ENCODE measurements at places on chromosomes 2 and 18.

DNA sequence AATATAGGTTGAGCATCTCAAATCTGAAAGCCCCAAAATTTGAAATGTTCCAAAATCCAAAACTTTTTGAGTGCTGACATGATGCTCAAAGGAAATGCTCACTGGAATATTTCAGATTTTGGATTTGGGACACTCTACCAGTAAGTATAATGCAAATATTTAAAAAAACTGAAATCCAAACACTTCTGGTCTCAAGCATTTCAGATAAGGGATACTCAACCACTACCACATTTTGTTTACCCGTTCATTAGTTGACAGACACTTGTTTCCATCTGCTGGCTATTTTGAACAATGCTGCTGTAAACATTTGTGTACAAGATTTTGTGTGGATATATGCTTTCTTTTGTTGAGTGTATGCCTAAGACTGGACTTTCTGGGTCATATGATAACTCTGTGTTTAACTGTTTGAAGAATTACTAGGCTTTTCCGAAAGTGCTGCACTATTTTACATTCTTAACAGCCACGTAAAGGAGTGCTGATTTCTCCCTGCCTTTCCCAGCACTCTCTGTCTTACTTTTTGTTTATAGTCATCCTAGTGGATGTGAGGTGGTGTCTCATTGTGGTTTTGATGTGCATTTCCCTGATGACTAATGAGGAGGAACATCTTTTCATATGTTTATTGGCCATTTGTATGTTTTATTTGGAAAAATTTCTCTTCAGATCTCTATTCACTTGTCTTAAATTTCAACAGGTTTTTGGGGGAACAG, 19.5 kb upstream of the DCDC2C start:
- no peak for DNase-seq

DNA sequence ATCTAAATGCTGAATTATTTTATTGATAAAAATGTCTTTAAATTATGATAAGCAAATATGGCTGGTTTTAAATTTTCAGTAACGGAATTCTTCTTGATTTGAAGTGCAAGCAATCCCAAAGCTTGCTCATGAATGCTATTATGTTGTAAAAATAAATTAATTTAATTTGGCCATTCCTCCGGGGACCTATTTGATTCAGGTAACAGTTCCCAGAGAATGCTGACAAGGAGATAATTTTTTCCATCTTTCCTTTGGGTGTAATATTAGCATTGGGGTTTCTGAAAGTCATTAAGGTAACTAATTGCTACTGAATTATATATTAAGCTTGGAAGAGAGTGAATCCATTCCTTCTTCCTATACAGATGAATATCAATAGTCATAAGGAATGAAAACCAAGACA, 12.5 kb upstream of the RMDN2 start:
- DNase-seq, result no peak

DNA sequence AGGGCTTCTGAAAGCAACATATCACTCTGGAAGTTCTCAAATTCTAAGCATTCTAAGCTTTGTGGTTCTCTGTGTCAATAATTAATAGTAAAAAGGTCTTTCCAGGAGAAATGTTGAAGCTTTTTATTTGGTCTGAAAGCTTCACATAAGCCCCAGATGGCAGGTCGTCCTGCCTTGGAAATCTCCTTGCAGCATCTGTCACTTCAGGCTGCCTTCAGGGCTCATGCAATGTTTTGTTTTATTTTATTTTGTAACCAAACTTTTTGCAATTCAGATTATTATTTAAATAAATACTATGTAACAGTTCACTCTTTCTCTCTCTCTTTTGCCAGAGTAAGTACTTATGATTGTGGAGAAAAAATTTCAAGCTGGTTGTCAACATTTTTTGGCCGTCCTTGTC, 46.7 kb upstream of the FHOD3 start:
- DNase-seq, result no peak

GRCh38 chr18:4251873-4252272, 203.2 kb downstream of the DLGAP1 start:
- no peak for DNase-seq

- no peak for DNase-seq
Observed at GRCh38 chr2:15670981-15671380, 79.3 kb downstream of the DDX1 start.

GRCh38 chr2:200863782-200864175, 679 bp downstream of the CLK1 start:
- no peak for DNase-seq

DNA sequence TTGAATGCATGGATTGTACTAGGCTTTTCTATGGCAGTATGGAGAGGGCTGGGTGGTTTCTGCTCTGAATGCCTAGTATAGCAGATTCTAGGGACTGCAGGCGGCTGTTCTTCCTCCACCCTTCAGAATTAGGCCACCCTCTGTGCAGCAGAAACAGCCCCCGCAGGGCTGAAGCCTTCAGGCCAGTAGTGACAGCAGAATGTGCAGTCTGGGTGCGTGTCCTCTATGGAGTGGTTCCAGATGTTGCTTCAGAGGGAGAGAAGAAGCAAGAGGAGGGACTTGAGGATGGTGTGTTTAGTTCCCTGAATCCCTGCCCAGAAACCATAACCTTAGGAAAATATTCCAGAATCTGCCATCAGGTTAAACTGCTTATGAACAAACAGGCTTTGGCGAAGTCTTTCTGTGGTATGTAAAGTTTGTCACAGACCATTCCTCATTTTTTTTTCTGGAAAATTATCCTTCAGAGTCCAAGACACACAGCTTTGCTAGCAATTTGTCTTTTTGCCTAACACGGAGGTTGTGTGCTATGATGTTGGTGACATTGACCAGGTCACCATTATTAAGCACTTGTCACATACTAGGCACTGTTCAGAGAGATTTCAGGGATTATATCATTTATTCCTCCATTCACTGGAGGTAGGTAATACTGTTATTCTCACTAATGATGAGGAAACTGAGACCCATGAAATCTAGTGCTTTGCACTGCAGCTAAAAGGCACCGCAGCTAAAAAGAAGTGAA, 21.1 kb downstream of the CASP10 start:
- DNase-seq, result no peak

GRCh38 chr18:45651275-45651674, 36.0 kb downstream of the SLC14A2 start:
- no peak for DNase-seq

DNA sequence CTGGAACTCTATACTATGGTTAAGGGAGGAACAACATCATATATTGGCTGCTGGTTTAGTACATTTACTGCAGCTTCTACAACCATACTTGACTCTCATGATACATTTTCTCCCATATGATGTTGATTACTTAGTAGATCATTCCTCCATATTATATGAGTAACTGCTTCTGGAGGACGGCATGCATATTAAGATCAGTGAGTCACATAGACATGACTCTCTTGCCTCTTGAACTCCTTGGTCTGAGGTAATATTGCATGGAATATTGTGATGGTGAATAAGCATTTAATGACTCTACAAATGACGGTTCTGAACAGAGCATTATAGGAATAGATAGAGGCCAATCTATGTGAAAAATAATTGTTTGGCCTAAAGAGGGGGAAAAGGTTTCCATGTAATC, 418.8 kb upstream of the SPHKAP start:
- no peak for DNase-seq

DNA sequence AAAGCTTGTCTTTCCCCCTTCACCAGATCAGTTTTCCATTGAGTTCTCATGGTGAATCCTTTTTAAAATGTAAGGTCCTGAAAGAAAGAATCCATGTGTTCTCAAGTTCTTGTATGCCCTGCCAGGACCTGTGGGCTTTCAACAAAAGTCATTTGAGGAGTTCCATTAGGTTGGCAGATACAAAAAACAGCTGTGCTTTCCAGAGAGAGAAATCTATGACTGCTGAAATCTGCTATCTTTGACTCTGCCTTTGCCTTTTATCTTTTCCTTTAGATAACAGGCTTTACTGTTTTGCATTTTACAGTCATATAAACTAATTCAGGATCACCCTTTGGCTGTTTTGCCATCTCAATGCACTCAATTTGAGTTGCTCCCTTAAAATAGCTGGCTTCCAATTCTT, 59.7 kb downstream of the CXCR4 start:
- DNase-seq, result no peak

DNA sequence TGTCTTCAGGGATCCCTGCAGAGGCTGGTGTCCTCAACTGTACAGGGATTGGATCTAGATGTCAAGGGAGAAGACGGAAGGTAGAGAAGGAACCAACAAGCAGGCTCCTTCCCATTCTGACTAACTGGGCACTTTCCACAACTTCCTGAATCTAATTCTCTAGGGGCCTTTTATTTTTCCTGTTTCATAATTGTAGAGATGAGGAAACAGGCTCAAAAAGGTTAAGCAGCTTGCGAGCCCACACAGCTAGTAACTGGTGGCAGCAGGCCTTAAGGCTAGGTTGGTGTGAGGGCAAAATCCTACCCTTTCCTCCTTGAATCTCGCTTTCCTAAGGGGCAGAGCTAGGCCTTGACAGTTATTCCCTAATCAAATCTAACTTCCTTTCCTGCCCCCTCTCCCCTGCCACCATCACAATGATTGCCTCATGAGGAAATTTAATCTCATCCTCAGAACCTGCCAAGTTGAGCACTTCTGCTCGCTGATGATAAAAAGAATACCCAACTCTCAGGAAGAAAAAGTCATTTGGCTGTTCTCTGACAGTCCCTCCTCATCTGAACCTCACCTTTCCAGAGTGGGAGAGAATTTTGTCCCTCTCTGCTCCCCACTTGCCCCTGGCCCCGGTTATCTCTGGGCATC, 35.7 kb upstream of the POLE4 start:
- DNase-seq, result no peak

DNA sequence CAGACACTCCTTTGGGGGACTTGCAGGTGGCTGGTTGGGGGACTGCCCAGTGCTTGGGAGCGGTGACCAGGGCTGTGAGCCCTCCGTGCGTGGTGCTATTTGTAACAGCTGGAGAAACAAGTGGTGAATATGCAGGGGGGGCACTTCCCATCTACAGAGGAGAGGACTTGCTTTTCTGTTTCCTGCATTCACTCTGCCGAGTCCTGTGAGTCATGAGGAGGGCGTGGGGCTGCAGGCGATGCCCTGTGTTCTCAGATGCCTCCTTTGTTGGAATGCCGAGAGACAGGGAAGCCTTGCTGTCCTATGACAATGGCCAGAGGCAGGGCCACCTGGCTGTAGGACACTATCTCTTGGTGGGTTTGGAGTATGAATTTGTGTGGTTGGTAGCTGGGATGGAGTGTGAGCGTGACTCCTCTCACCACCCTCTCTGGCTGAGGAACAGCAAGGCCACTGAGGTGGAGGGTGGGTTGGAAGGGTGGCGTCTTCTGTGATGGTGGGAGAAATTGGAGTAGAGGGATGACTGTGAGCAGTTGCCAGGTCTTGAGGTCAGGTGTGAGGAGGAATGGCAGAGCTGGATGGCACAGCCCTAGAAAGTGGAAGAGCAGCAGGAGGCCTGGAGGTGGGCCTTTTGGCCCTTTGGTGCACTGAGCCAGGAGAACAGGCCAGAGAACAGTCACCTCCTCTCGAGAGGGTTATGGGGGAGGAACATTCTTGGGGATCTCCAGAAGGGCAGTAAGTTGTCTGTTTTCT, 24.3 kb downstream of the FHOD3 start:
- no peak for DNase-seq

- DNase-seq, result no peak
Observed at GRCh38 chr2:17270894-17271293, 247.3 kb downstream of the RAD51AP2 start.

DNA sequence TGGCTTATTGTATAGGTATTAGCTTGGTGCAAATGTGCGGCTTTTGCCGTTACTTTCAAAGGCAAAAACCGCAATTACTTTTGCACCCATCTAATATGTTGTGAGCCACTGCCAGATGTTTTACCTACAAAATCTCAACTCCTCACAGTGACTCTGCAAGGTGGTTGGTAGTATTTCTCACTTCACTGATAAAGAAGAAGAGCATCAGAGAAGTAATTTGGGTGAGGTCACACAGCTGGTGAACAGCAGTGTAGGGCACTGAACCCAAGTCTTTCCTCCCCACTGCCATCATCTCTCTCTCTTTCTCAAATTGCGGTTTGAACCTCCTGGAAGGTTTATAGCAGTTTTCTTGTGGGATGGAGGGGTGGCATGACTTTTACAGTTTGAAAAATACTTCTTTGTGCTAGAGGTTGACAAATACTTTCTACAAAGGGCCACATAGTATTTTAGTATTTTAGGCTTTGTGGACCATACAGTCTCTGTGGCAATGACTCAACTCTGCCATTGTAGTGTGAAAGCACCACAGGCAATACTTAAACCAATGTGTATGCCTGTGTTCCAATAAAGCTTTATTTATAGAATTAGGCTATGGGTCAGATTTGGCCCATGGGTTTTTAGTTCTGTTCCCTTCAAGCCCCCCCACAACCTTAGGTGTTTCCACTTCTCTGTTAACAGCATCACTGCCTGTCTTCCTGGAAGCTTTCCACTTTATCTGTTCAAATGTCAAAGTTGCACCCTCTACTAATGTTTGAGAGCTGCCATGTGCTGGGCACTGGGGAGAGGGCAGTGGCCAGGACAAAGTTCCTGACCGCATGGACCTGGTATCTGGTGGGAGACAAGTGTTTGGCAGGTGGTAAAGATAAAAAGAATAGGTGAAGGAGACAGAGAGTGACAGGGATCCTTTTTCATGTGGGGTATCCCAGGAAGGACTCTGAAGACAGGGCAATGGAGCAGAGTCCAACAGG, 30.1 kb downstream of the FHOD3 start:
- no peak for DNase-seq
